Esophagus squamous epithelium (tissue), 5 donors: ENCODE measurements at places on chromosomes 16 and 17. TPM values are rescaled to one million over a fixed set of nuclear protein-coding genes. Genes with fewer than 3 reads are reported as not detected.
A peak's percentile ranks its signal among the peaks of the same experiment; 100 is the strongest.

- H3K4me1 ChIP-seq = peaks cover 35% of the 10 kb centered on the region
- H3K4me3 ChIP-seq = peak overlapping the region; percentile 75
- H3K36me3 ChIP-seq = no peaks in the 10 kb centered on the region
- no peaks in the 10 kb centered on the region for H3K27me3 ChIP-seq
- DNase-seq = no peak
Measured at GRCh38 chr16:58024486-58025350, 836 bp upstream of the MMP15 start.

DNA sequence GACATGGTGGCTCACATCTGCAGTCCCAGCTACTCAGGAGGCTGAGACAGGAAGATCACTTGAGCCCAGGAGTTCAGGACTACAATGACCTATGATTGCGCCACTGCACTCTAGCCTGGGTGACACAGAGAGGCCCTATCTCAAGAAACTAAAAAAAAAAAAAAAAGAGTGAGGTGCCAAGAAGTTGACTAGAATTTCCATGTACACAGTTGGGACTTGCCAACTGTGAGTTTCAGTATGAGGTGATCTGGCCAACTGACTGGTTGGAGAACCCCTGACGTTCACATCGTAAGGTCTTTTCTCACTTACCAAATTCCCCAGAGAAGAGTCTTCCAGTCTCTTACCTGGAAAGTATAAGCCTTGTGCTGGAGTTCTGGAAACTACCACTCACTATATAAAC is 3.1 kb upstream of the MED11 start:
- H3K27ac ChIP-seq = no peak overlapping the region
- no peaks in the 10 kb centered on the region for H3K4me1 ChIP-seq
- H3K36me3 ChIP-seq = no peaks in the 10 kb centered on the region
- DNase-seq = no peak
- H3K27me3 ChIP-seq = no peaks in the 10 kb centered on the region

GRCh38 chr17:1107777-1108477 is 71.9 kb downstream of the ABR start:
- no peak for DNase-seq
- H3K4me3 ChIP-seq = peak overlapping the region; percentile 75
- peaks cover 12% of the 10 kb centered on the region for H3K36me3 ChIP-seq
- H3K27me3 ChIP-seq = no peaks in the 10 kb centered on the region
- peaks cover 36% of the 10 kb centered on the region for H3K4me1 ChIP-seq

- H3K27me3 ChIP-seq = no peaks in the 10 kb centered on the region
- H3K27ac ChIP-seq = peak overlapping the region; percentile 10
- peaks cover 58% of the 10 kb centered on the region for H3K36me3 ChIP-seq
- peaks cover 58% of the 10 kb centered on the region for H3K4me1 ChIP-seq
- no peak overlapping the region for H3K4me3 ChIP-seq
- no peak for DNase-seq
Measured at GRCh38 chr17:18190628-18191235, 7.1 kb downstream of the ALKBH5 start.

DNA sequence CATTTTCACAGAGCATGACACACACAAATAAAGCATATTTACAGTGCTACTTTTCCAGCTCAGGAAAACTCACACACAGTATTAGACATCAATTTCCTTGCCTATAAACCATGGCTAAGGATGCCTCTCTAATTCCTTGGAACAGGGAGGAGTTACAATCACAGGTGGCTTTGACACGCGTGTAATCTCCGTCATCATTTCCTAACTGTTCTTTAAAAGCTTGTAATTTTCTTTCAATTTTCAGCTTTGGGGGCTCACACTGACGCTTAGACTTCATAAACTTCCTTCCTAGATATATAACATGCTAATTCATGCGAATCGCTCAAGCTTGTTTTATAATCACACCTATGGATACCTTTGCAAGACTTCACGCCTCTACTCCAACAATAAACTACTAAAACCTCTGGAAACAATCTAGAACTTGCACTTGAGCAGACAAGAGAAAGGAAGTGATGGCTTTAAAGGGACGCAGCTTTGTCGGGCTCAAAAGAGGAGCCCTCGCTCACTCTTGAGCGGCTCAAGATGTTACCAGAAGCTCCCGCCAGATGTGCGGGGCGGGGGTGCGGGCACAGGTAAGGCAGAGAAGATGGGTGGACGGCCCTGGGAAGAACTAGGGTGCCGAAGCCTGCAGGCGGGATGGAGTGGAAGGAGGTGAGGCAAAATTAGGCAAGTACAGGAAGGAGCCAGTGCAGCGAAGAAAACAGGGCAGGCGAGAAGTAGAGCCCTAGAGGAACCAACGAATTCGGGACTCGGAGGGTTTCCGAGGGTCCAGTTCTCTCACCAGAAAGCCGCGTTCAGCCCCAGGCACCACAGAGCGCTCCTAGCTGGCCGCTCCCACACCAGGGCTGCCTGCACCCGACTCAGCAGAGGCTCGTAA is 631 bp downstream of the RETREG3 start:
- peak overlapping the region; percentile 94 for H3K27ac ChIP-seq
- no peaks in the 10 kb centered on the region for H3K27me3 ChIP-seq
- peaks cover 64% of the 10 kb centered on the region for H3K4me1 ChIP-seq
- H3K4me3 ChIP-seq = peak overlapping the region; percentile 78

DNA sequence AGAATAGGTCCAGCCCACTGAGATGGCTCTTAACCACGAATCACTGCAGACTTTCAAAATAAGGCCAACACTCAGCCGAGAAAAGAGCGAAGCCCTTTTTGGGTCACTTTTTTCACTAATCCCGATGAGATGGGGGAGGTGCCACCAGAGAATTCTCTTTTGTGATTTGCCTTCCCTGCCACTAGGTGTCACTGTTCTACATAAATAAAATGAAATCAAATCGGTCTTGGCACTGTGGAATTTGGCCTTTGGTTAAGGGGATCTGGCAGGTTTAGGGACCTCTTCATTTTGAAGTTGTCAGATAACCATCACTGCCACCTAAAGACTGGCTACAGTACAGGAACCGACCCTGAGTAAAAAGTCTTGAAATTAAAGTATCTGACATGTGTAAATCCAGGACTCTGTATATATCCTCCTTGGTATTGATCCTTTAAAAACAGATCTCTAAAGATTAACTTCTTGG is 147.0 kb downstream of the HS3ST4 start:
- no peaks in the 10 kb centered on the region for H3K4me1 ChIP-seq
- no peaks in the 10 kb centered on the region for H3K27me3 ChIP-seq
- no peak overlapping the region for H3K4me3 ChIP-seq
- DNase-seq = no peak

- H3K27ac ChIP-seq = no peak overlapping the region
- no peak overlapping the region for H3K4me3 ChIP-seq
- H3K36me3 ChIP-seq = no peaks in the 10 kb centered on the region
- no peak for DNase-seq
- no peaks in the 10 kb centered on the region for H3K27me3 ChIP-seq
Measured at GRCh38 chr17:8994319-8994718, 27.0 kb upstream of the NTN1 start.

- no peaks in the 10 kb centered on the region for H3K4me1 ChIP-seq
- H3K36me3 ChIP-seq = no peaks in the 10 kb centered on the region
- H3K27ac ChIP-seq = no peak overlapping the region
- DNase-seq = no peak
- H3K27me3 ChIP-seq = no peaks in the 10 kb centered on the region
- H3K4me3 ChIP-seq = no peak overlapping the region
Measured at GRCh38 chr17:60510031-60510430, 16.0 kb downstream of the APPBP2 start.

GRCh38 chr16:1990351-1991134 is 773 bp downstream of the SYNGR3 start:
- peaks cover 66% of the 10 kb centered on the region for H3K4me1 ChIP-seq
- no peaks in the 10 kb centered on the region for H3K36me3 ChIP-seq

GRCh38 chr17:78468366-78468765 is 89.9 kb downstream of the PGS1 start:
- no peaks in the 10 kb centered on the region for H3K27me3 ChIP-seq
- no peak for DNase-seq
- no peak overlapping the region for H3K4me3 ChIP-seq
- no peaks in the 10 kb centered on the region for H3K36me3 ChIP-seq
- H3K4me1 ChIP-seq = no peaks in the 10 kb centered on the region

DNA sequence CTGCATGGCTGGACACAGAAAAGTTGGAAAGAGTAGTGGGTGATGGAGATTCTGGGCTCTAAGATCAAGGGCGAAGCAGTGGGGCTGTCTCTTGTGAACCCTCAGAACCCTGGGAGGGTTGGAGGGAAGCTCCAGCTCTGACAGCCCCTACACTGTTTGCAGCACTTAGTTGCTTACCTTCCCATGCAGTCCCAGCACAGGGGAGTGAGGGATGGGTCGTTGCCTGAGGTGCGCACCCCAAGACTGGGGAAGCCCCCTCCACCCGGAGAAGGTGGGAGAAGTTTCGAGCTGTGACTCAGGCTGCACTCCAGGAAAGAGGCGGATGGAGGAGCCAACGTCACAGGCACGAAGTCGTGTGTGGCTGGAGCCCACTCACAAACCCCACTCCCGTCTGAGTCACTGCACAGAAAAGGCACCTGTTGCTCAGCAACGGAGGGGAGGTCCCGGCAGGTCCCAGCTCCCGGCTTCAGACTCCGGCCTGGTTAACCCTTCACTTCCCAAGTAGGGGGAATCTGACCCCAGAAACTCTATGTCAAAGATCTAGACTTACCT is 60.1 kb downstream of the AIPL1 start:
- no peak for DNase-seq
- no peaks in the 10 kb centered on the region for H3K36me3 ChIP-seq
- H3K27ac ChIP-seq = no peak overlapping the region
- H3K4me3 ChIP-seq = no peak overlapping the region
- peaks cover 11% of the 10 kb centered on the region for H3K4me1 ChIP-seq

DNA sequence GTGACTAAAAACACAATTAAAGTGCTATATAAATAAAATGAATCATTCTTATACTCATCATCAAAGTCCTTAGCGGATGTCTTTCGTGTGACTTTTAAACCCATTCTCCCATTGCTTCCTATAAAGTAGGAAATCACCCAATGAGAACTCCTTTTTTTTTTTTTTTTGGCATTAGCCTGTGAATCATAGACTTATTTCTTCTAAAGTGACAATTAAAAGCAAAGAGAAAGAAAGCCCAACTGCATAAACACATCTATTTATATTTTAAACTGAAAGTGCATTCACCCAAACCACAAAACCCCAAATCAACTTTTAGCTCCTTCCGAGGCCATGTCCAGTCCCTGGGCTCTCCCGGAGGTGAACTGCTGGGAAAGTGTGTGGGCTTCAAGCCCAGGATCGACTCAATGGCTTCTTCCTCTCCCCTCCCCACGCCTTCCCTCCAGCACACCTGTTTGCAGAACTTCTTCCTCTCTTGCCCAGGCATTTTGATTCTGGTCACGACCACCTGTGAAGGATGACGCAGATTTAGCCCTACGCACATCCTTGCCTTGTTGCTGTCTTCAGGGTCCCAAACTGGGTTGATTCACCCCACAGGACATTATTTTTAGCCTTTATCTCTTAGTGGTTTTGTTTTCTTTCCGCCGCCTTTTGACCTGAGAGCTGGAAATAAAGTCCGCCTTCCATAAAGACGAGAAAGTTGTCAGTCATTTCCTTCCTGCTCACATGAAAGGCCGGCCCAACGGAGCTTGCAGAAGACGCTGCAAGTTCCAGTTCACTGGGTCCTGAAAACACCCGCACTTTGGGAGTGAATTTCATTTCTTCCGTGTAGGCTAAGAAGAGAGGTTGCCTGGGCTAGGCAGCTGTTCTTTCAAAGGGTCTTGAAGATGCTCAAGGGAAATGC is 166.8 kb downstream of the MAP2K6 start:
- no peaks in the 10 kb centered on the region for H3K4me1 ChIP-seq
- no peak overlapping the region for H3K27ac ChIP-seq
- no peak overlapping the region for H3K4me3 ChIP-seq
- H3K36me3 ChIP-seq = no peaks in the 10 kb centered on the region
- H3K27me3 ChIP-seq = no peaks in the 10 kb centered on the region
- DNase-seq = no peak

DNA sequence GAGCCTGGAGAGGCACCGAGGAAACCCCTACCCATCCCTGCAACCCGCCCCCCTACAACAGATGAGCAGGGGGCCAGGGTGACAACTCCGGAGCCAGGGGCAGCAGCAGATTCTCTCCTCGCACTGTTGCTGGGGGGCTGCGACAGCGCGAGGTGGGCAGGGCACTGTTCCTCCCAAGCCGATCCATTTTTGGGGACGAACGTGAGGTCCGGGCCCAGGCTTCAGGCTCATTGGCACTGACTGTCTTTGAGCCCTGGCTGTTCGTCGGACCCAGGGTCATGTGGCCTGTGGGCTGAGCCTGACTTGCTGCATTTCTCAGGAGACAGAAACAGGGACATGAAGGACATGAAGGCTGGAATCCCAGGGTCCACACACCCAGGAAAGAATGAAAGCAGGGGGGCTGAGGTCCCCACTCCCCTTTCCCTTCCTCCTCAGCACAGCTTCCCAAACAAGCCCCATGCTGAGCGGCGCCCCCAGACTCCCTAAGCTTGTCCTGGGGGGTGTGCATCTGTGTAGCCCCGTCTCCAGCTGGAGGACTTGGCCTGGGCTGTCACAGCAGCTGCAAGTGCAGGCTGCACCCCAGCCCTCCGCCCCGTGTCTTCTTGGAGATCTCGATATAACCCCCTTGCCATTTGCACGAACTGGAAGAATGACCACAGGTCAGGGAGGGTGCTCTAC is 18.7 kb downstream of the CEP295NL start:
- peak overlapping the region; percentile 29 for H3K4me3 ChIP-seq
- H3K36me3 ChIP-seq = no peaks in the 10 kb centered on the region
- peak overlapping the region; percentile 91 for H3K27ac ChIP-seq
- H3K27me3 ChIP-seq = no peaks in the 10 kb centered on the region
- DNase-seq = no peak

DNA sequence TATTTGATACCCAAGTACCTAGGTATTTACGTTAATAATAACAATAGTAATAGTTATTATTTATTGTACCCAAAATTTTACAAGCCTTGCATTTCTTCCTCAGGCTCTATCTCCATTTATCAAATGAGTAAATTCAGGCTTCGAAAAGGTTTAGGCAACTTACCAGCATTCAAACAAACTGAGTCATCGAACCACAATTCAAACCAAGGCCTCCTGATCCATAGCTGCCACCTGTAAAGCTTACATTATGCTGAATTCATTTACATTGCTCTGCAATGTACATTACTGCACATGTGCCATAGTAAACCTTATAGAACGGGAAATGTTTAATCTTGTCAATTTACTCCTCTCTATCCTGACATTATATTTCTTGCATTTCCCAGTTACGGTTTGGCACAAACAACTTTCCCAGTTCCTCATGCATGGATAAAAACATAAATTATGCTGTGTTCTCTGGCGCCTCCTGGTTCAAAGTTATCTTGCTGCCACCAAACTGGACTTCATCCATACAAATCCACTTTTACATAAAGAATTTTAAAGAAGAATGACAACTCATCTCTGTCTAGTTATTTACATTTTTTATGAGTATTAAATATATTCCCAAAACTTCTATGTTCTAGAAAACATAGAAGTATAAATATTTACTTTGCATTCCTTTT is 360.6 kb upstream of the SOX9 start:
- H3K27ac ChIP-seq = no peak overlapping the region
- no peaks in the 10 kb centered on the region for H3K4me1 ChIP-seq
- H3K4me3 ChIP-seq = no peak overlapping the region
- no peak for DNase-seq
- no peaks in the 10 kb centered on the region for H3K36me3 ChIP-seq
- no peaks in the 10 kb centered on the region for H3K27me3 ChIP-seq

SYT17 gene
- 0.88 TPM for total RNA-seq

TEKT5 gene
- not detected for total RNA-seq

BRIP1 gene
- 4.6 TPM for total RNA-seq

CDH15 gene
- not detected for total RNA-seq

KRTAP9-4 gene
- total RNA-seq = not detected

CASKIN2 gene
- 10.7 TPM for total RNA-seq

PLA2G10 gene
- total RNA-seq = not detected
